Activated CD8-positive, alpha-beta T cell treated with anti-CD3 and anti-CD28 coated beads for 36 hours (primary cell): ENCODE measurements at places on chromosomes 1 and 21. TPM values are rescaled to one million over a fixed set of nuclear protein-coding genes. Genes with fewer than 3 reads are reported as not detected.

DNA sequence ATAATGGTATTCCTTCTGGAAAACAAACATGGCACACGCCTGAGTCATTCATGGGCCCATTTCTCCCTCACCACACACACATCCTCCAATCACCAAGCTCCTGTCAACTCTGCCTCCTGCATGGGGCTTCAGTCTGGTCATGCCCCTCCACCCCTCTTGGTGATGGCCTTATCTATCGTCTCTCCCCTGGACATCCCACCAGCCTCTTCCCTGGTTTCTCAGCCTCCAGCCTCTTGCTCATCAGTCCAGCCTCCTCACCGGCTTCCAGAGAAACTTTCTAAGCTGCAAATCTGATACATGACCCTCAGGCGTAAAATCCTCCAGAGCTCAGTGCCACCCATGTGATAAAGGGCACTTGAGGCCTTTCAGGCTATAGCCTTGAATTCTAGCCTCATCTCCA, 243.9 kb downstream of the FOXD2 start:
- peaks cover 3% of the 10 kb centered on the region for H3K27me3 ChIP-seq
- H3K27ac ChIP-seq = no peak overlapping the region
- no peaks in the 10 kb centered on the region for H3K36me3 ChIP-seq

The OR2L5 gene
- not detected for total RNA-seq

DNA sequence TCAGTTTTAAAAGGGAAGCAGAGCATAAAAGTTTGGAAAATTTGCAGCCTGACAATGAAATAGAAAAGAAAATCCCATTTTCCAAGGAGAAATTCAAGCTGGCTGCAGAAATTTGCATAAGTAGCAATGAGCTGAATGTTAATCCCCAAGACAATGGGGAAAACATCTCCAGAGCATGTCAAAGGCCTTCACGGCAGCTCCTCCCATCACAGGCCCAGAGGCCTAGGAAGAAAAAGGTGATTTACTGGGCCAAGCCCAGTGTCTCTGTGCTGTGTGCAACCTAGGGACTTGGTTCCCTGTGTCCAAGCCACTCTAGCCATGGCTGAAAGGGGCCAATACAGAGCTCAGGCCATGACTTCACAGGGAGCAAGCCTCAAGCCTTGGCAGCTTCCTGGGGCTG, 26.1 kb downstream of the KRTAP20-3 start:
- peaks cover 4% of the 10 kb centered on the region for H3K27me3 ChIP-seq
- no peak overlapping the region for H3K27ac ChIP-seq
- no peaks in the 10 kb centered on the region for H3K4me1 ChIP-seq
- no peak for DNase-seq

DNA sequence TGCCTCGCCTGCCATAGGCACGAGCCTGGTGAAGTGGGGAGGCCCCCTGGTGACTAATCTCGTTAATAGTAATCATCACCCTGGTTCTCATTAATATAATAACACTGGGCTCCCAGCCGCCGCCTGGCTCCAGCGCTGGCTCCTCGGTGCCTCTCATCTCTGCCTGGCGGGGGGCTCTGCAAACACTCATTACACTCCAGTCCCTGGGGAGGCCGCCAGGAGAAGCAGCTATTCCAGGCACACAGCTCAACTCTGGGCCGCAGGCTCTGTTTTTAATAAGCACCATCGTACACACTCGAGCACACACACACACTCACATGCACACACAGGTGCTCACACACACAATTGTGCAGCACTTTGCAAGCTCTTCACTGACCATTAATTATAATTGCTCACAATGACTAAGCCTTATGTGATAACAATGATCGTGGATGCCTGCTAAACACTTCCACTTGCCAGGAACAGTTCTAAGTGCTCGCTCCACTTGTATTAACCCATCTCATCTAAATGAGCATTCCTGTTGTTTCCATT, 52.2 kb downstream of the SDC3 start:
- no peaks in the 10 kb centered on the region for H3K36me3 ChIP-seq
- no peak overlapping the region for H3K27ac ChIP-seq
- no peak for DNase-seq

- H3K36me3 ChIP-seq = no peaks in the 10 kb centered on the region
- peak overlapping the region; percentile 94 for H3K27ac ChIP-seq
- no peaks in the 10 kb centered on the region for H3K27me3 ChIP-seq
- peak; percentile 38 for DNase-seq
- peak overlapping the region; percentile 88 for H3K4me3 ChIP-seq
Observed at GRCh38 chr1:10431070-10431730, 967 bp downstream of the CENPS start.

The PGBD5 gene
- not detected for total RNA-seq

The SPATA45 gene
- total RNA-seq = not detected

GRCh38 chr1:171226747-171227370, 21.4 kb upstream of the FMO1 start:
- DNase-seq = peak; percentile 20
- no peaks in the 10 kb centered on the region for H3K4me1 ChIP-seq
- no peaks in the 10 kb centered on the region for H3K36me3 ChIP-seq
- peaks cover 6% of the 10 kb centered on the region for H3K27me3 ChIP-seq
- H3K4me3 ChIP-seq = no peak overlapping the region

DNA sequence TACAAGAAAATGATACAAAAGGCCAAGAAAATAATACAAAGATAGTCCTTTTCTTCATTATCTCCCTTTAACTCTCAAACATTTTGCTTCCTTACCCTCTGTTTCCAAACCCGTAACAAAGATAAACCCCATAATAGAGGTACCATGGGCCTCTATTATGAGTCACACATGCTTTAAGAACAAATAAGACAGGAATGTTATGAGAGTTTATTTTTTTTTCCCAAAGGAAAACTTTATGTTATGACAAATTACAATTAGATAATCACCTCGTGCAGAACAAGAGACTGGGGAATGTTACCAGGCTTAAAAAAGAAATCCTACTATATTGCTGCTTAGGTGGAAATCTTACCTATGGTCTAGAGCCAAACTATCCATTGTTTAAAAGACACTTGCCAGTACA, 272.0 kb downstream of the BRINP3 start:
- no peaks in the 10 kb centered on the region for H3K27me3 ChIP-seq
- no peak overlapping the region for H3K4me3 ChIP-seq
- H3K36me3 ChIP-seq = no peaks in the 10 kb centered on the region
- DNase-seq = no peak

GRCh38 chr1:14064649-14065442, 364.9 kb downstream of the PRDM2 start:
- DNase-seq = no peak
- no peaks in the 10 kb centered on the region for H3K27me3 ChIP-seq
- no peak overlapping the region for H3K27ac ChIP-seq

DNA sequence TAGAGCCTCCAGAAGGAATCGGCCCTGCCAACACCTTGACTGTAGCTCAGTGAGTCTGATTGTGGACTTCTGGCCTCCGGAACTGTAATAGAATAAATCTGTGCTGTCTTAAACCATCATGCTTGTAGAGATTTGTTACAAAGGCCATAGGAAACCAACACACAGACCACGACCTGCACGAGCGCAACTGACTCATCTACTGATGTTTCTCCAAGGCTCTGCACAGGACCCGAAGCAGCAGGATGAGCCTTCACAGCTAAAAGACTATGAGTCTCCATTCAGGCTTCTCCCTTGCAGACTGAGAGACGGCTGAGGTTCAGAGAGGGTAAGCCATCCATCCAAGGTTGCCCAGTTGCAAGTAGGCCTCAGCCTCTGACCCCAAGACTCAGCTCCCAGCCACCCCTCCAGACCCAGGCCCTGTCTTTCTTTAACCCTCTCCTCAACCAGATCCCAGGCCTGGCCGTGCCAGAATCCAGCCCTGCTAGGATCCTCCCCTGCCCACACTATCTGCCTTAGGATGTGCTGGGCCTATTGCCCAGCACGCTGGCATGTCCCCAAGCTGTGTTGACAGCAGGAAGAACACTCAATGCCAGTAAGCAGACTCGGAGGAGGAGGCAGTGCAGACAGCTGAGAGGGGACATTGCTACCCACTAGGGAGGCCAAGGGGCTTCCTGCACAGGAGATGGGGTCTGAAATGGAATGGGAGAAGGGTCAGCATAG, 109.0 kb downstream of the HMGB4 start:
- no peak for DNase-seq
- H3K4me1 ChIP-seq = no peaks in the 10 kb centered on the region
- no peak overlapping the region for H3K27ac ChIP-seq
- H3K4me3 ChIP-seq = no peak overlapping the region

The CELF3 gene
- not detected for total RNA-seq

DNA sequence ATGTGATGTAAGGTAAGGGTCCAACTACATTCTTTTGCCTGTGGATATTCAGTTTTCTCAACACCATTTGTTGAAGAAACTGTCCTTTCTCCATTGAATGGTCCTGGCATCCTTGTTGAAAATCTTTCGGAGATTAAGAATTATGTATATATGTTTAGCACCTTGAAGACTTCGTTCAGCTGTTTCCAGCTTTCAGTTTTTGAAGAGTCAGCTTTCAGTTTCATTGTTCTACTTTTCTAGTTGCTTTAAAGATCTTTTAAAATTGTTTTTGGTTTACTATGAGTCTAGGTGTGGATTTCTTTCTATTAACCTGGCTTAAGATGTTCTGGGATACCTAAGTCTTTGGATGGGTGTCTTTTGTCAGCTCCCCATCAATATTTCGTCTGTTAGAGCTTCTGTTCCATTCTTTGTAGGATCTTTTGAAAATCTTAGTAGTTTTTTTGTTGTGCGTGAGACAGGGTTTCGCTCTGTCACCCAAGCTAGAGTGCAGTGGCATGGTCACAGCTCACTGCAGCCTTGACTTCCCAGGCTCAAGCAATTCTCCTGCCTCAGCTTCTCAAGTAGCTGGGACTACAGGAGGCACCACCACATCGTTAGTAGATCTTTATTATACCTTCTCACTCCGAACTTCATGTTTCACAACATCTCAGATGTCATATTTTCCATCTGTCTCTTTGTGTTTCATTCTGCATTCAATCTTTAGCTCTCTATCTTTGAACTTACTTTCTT, 353.5 kb upstream of the B3GALT2 start:
- peak overlapping the region; percentile 64 for H3K4me3 ChIP-seq
- no peaks in the 10 kb centered on the region for H3K27me3 ChIP-seq
- H3K4me1 ChIP-seq = peaks cover 45% of the 10 kb centered on the region
- DNase-seq = peak; percentile 32
- peaks cover 4% of the 10 kb centered on the region for H3K36me3 ChIP-seq

The SYDE2 gene
- total RNA-seq = 5.2 TPM

- no peak for DNase-seq
- H3K36me3 ChIP-seq = peaks cover 8% of the 10 kb centered on the region
- H3K4me1 ChIP-seq = peaks cover 76% of the 10 kb centered on the region
- H3K27ac ChIP-seq = peak overlapping the region; percentile 59
- H3K4me3 ChIP-seq = no peak overlapping the region
- no peaks in the 10 kb centered on the region for H3K27me3 ChIP-seq
Observed at GRCh38 chr1:19393046-19393445, 80.9 kb downstream of the SLC66A1 start.
